ENCODE measurements at places on chromosomes 3 and 15.

DNA sequence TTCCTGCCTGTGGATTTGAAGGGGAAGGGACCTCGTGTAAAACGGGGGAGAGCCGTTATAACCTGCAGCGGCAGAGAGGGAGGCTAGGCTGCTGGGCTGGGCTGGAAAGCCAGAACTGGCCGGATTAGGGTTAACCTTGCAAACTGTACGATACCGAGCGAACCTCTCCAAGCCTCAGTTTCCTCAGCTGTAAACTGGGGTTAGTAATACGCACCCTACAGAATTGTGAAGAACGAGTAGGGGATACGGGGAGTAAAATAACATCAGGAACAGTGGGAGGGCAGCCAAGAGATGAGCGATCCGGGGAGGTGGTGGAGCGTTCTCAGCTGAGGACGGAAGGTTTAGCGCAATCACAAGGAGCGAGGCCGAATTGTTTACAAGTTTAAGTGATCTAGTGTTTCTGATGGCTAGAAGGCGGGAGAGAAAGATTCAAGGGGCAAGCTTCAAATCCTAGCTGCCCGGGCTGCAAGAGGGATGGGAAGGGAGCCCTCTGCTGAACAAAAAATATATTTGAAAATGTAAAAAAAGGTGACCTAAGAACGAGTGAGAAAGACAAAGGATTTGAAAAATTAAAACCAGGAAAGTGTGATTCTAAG is 768 bp upstream of the SEMA5B start:
- DNase-seq, result no peak

GRCh38 chr3:67598814-67599556 is 55.4 kb downstream of the SUCLG2 start:
- no peak for DNase-seq

DNA sequence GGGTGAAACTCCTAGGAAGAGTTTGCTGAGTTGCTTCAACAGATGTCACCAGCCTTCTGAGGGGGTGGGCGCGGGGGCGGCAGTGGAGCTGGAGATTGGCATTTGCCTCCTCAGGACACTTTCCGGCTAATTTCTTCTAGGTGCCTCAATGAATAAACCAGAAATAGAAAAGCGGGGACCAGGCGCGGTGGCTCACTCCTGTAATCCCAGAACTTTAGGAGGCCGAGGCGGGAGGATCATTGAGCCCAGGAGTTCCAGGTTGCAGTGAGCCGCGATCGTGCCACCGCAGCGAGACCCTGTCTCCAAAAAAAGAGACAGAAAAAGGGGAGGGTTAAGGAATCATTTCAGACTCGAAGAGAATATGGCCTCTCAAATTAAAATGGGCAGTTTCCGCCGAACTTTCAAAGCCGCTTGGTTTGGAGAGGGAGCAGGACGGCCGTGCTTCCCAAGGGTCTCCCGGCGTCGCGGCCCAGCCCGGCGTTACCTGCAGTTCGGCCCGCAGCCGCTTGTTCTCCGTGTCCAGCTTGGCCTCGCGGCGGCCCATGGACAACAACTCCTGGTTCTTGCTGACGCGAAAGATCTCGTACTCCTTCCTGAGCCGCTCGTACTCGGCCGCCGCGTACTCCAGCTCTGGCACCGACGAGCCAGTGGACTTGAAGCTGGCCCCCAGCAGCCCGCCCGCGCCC is 587 bp downstream of the NPHP3 start:
- DNase-seq, result no peak

GRCh38 chr3:65128346-65128745 is 440.5 kb upstream of the ADAMTS9 start:
- no peak for DNase-seq

DNA sequence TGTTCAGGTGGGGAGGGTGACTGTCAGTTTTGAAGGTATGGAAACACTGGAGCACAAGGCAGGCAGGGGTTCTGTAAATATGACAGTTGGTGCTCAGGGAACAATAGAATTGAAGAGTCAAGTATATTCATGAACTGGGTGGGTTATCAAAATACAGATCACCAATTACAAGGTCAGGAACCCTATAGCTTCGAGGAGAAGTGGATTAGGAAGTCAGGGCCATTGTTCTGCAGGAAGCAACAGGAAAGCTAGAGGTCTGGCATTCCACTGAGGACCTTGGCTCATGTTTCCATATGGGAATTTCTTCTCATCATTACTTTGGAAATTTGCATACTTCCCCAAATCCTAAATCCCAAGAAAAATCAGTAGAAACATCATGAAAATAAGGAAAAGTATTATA is 125.9 kb downstream of the MYRIP start:
- DNase-seq, result no peak

- DNase-seq, result no peak
Observed at GRCh38 chr3:157493627-157494550, 9.3 kb downstream of the VEPH1 start.

GRCh38 chr15:67244971-67245478 is 9.4 kb downstream of the AAGAB start:
- DNase-seq, result no peak

DNA sequence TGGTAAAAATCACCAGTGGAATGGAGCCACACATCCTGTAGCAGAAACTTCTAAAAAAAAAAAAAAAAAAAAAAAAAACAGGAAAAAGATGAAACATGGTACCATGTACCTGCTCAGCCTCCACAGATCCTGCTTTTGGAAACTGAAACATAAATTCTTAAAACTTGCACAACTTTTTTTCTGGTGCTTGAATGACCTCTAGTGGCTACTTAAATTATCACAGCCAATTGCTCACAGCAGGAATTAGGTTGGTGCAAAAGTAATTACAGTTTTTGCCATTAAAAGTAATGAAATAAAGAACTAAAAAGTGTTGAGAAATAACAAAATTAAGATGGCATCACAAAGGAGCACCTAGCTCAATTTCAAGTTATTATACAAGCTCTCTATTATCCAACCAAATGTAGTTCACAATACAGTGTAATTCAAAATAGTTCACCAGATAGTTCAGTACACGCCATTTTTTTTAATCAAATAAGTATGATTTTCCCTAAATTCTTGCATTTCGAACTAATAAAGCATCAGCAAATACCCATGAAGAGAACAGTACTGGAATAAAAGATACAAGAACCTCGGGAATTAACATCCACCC is 80.6 kb downstream of the ULK4 start:
- DNase-seq, result no peak

GRCh38 chr3:190301591-190301990 is 20.7 kb downstream of the CLDN1 start:
- DNase-seq, result no peak

GRCh38 chr3:168976969-168977368 is 686.5 kb downstream of the MECOM start:
- no peak for DNase-seq

DNA sequence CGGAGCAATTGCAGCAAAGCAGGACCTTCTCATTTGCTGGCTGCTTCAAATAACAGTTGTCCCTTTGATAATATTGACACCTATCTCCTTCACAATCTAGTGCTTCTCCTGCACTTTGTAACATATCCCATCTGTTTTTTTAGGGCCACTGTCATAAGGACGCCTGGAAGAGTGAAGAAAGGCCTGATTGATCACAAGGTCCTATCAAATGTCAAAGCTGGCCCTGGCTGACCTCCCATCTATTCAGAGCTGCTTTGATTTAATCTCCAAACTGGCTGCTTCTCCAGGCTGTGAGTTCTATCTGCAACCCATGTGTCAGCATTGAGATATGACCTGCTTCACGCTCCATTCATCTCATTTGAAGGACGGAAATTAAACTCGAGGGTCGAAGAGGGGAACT is 601.2 kb upstream of the KCNMB2 start:
- DNase-seq, result no peak

DNA sequence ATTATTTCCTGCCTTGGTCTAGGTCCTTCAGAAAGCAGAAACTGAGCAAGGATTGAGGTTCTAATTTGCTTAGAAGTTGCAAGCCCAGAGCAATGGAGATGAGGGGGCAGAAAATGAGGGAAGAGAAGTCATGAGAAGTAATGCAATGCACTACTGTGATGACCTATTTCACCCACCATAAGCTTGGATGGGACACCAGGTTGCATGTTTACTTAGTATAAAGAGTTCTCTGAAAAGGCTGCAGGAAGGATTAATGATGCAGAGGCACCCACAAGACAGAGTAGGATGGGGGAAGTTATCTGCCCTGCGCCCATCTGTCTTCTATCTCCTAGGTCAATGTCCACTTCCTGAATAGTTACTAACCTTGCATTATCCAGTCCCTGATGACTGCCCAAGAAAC is 84.8 kb upstream of the SNRK start:
- DNase-seq, result no peak

Data from caudate nucleus (tissue), 63 donors.